ENCODE measurements at places on chromosomes 12 and 14. TPM values are rescaled to one million over a fixed set of nuclear protein-coding genes. Genes with fewer than 3 reads are reported as not detected.

DNAH10 gene
- total RNA-seq: 0.88 TPM

ZC2HC1C gene
- total RNA-seq: 2.3 TPM

IKBIP gene
- total RNA-seq: 50.6 TPM

CLEC1A gene
- total RNA-seq: not detected

LYZ gene
- total RNA-seq: 1.0 TPM

TGM1 gene
- total RNA-seq: 1.5 TPM

KRT72 gene
- not detected for total RNA-seq

CLECL1 gene
- total RNA-seq: not detected

CIROP gene
- total RNA-seq: not detected

HECTD1 gene
- 222 TPM for total RNA-seq

Data from placental pericyte (primary cell).